NCI-H1105 treated with DMSO at 0.1 percent for 48 hours (cell line): ENCODE measurements at places on chromosomes 16 and 17.

- DNase-seq, result no peak
Measured at GRCh38 chr16:74107795-74108610, 188.6 kb upstream of the PSMD7 start.

- peak; percentile 29 for DNase-seq
Measured at GRCh38 chr16:22188595-22189442, 17.3 kb upstream of the EEF2K start.

- no peak for DNase-seq
Measured at GRCh38 chr16:88812513-88813268, 963 bp upstream of the APRT start.

- DNase-seq, result no peak
Measured at GRCh38 chr17:64022611-64023063, 2.2 kb upstream of the ICAM2 start.

GRCh38 chr16:11743308-11744074 lies 834 bp upstream of the TXNDC11 start:
- no peak for DNase-seq

- no peak for DNase-seq
Measured at GRCh38 chr16:86707171-86707570, 128.8 kb downstream of the FOXL1 start.

- DNase-seq, result no peak
Measured at GRCh38 chr17:47225436-47225858, 16.3 kb downstream of the MYL4 start.

DNA sequence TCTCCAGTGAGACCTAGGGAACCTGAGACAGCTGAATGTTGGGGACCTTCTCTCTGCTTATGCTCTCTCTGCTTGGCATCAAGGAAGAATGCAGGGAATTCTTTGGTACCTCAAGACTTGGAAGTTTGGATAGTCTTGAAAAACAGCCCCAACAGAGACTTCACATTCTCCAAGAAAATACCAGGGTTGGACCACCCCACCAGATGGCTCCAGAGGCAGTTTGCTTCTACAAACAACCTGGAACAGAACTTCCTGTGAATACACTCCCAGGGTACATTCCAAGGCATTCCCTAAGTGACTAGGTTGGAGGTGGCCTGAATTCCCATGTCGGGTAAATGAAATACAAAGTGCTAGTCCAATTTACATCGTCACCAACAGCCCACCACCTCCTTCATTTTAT lies 314.4 kb downstream of the PMP22 start:
- DNase-seq, result no peak

- DNase-seq, result no peak
Measured at GRCh38 chr17:38815576-38816193, 9.4 kb downstream of the CWC25 start.

GRCh38 chr16:69466547-69466946 lies 42.1 kb downstream of the CYB5B start:
- DNase-seq, result no peak

- DNase-seq, result peak; percentile 15
Measured at GRCh38 chr17:80105762-80106161, 4.4 kb downstream of the GAA start.

DNA sequence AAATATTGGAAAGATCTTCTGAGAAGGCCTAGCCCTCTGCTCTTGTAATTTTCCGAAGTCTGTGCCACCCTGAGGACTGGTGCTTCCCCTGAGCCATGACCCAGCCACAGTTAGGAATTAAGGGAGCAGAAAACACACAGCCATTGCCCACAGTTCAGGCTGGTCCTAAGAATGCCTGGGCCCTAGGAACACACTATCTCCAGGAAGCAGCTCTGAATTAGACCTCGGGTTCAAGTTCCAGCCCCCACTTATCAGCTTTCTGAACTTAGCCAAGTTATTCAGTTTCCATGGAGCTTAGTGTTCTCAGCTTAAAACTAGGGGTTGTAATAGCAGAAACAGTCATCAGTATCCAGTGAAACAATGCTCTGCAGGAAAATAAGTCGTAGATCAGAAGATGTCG lies 56.0 kb downstream of the CDH13 start:
- no peak for DNase-seq

DNA sequence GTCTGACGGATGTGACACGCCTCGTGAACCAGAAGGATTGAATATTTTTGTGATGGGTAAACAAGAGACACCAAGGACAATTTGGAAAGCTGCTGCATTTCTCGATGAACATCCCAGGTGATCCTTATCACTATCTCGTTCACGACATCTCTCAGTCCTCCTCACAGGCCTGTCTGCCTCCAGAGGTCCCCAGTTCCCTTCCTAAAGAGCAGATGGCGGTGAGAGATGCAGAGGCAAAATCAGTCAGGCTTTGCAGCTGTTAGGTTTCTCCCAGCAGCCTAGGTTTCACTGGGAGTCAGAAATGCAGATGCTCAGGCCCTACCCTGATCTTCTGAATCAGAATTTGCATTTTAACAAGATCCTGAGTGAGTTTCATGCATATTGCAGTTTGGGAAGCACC lies 23.6 kb downstream of the SCPEP1 start:
- DNase-seq, result no peak

DNA sequence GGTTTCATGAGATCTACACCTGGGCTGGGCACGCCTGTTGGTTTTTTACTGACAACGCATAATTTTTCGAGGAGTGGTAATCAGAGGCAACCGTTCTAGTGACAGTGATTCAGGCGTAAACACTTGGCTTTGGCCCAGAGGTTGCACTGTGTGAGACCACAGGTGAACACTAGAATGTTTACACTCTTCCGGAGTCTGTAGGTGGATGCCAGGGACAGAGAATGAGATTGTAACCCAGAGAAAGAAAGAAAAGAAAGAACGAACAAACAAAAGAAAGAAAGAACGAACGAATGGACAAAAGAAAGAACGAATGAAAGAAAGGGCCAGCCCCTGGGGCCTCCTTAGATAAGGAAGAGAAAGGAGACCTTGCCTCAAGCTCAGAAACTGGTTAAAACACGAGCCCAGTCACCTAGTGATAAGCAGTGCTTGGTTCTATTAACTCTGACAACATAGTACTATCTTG lies 113.2 kb downstream of the PRKCB start:
- DNase-seq, result peak; percentile 49

- no peak for DNase-seq
Measured at GRCh38 chr17:39643271-39643670, 6.3 kb downstream of the STARD3 start.

GRCh38 chr16:57754354-57755060 lies 18.9 kb downstream of the KATNB1 start:
- no peak for DNase-seq

GRCh38 chr17:69084911-69085310 lies 24.2 kb upstream of the ABCA9 start:
- DNase-seq, result no peak

DNA sequence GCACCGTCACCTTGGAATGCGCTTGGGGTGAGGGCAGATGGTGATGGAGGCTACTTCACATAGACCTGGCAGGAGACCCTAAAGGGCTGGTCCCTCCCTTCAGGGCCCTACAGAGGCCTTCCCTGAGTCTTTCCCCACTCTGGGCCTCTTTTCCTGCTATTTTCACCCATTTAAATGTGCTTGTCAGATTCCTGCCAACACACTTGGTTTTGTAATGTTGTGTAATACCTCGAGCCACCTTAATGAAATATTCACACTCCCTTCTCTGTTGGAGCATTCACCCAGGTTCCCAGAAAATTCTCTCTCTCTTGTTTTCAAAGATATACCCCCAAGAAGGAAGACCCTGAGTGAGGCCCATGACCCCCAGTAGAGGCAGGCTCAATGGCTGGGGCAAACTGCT lies 456.6 kb upstream of the DYNLRB2 start:
- no peak for DNase-seq

GRCh38 chr17:21376759-21377690 lies 868 bp downstream of the KCNJ12 start:
- DNase-seq, result peak; percentile 36

DNA sequence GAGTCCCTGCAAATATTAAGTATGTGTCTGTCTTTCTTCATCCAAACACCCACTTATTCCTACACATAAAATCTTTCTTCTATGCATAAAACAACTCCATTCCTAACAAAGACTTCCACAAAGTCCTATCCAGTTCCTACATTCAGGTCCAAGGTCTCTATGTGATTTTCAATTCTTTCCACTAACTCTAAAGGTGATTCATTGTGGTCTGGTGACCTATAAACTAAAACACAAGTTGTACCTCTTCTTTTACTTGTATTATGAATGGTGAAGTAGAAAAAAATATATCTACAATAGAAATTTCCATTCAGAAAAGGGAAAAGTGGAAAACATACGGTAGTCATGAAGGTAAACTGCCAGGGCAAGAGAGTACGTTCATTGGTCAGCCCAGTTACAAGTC lies 56.6 kb downstream of the USP32 start:
- no peak for DNase-seq

DNA sequence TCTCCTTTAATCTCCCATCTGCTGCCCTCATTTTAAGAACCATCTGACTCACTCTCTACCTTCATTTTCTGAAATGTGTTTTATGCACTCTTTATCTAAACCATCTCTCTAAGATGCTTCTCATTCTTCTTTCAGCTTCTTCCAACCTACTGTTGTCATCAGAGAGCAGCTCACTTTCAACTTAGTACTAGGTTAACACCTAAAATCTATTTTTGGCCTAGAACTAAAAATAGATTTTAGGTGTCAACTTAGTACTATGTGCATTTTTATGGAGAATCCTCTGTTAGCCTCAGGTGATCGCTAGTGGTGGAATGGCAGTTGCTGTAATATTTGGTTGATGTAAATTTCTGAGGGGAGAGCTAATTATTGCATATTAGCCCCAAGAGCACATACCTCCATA lies 277.1 kb downstream of the KCNJ2 start:
- no peak for DNase-seq

- no peak for DNase-seq
Measured at GRCh38 chr16:369866-370436, 387 bp downstream of the MRPL28 start.

- no peak for DNase-seq
Measured at GRCh38 chr17:72774236-72774635, 318.3 kb downstream of the SLC39A11 start.

GRCh38 chr17:50479522-50480141 lies 972 bp downstream of the RSAD1 start:
- DNase-seq, result peak; percentile 76

DNA sequence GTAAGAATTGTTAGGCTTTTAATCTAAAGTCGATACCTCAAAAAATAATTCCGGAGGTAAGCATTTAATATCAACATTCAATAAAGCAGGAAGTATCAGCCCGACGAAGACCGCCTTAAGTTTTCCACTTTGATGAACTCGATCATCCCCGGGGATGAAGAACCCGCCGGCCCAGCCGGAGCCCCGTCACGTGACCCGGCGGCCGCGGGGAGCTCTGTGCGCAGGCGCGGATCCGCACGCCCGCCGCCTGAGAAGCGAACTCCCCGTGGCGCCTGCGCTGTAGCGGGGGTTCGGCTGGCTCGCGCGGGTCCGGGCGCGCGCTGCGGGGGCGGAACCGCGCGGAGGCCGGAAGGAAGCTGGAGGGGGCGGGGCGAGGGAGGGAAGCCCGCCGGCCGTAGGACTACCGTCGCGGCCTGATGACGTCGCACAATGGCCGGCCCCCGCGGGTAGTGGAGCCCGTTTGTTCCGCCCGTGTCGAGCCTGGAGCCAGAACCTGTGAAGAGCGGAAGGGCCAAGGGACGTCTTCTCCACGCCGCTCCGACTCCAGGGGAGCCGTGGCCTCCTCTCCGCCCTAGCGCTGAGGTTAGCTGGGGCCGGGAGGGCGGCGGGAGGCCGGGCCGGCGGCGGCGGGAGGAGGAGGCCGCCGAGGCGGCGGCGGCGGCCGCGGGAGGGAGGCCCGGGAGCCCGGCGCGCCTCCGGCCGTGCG lies at the start of gene ZC3H18:
ZC3H18 (plus strand) TSS at position 419 of the 706 bp plus-strand sequence. CDS start 6,721 bp downstream, outside the sequence.
- peak; percentile 81 for DNase-seq

- no peak for DNase-seq
Measured at GRCh38 chr16:20969386-20969785, 68.8 kb downstream of the LYRM1 start.

- DNase-seq, result no peak
Measured at GRCh38 chr17:1959871-1960544, 65.1 kb downstream of the RTN4RL1 start.

DNA sequence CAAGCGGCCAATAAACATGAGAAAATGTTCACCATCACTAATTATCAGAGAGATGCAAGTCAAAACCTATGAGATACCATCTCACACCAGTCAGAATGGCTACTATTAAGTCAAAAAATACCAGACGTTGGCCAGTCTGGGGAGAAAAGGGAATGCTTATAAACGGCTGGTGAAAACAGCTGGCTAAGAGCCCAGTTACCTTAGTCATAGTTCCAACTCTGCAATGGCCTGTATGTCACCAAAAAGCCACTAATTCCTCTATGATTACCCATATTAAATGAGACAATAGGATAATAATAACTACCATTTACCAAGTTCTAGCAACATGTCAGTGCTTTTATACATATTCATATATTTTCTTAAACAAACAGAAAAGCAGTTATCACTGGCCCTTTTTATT lies 42.9 kb upstream of the CDRT4 start:
- DNase-seq, result no peak

DNA sequence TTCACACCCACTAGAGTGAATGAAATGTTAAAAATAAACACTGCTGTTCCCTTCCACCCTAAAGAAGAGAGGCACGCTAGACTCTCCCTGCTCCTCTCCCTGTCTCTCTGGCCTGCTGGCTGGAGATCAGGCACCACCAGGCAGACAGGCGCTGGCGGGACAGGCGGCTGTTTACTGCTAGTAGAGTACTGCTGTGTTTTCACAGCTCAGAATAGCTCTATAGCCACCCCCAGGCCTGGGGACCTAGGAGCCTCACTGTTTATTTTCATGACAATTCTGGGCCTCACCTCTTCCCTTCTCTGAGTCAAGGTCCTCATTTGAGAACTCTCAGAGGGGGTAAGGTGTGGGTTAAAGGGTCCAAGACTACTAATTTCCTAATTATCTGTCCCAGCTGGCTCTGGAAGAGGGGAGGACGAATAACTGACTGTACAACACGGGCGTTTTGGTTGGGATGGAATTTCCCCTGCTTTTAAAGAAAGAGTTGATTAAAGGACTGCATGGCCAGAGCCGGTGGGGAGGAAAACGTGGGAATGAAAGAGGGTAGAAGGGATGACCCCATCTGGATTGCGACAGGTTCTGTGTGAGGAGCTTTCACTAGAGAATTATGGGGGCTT lies 9.0 kb upstream of the G6PC1 start:
- DNase-seq, result no peak

DNA sequence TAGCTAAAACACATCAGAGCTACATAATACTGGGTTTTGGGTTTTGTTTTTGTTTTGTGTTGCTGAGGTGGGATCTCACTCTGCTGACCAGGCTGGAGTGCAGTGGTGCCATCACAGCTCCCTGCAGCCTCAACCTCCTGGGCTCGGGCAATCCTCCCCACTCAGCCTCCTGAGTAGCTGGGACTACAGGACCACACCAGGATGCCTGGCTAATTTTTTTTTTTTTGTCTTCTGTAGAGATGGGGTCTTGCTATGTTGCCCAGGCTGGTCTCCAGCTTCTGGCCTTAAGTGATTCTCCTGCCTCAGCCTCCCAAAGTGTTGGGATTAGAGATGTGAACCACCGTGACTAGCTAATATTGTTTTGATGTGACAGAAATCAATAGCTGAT lies 6.2 kb downstream of the MEAK7 start:
- DNase-seq, result no peak

- DNase-seq, result no peak
Measured at GRCh38 chr17:78803186-78803845, 21.2 kb upstream of the CYTH1 start.

GRCh38 chr17:2124391-2124790 lies 69.5 kb downstream of the HIC1 start:
- DNase-seq, result no peak

GRCh38 chr16:12350945-12351344 lies 374.4 kb downstream of the SNX29 start:
- DNase-seq, result no peak

GRCh38 chr17:72515291-72516065 lies 394.7 kb downstream of the SOX9 start:
- DNase-seq, result no peak
